ENCODE measurements at places on chromosomes 5 and 9. TPM values are rescaled to one million over a fixed set of nuclear protein-coding genes. Genes with fewer than 3 reads are reported as not detected.
A peak's percentile ranks its signal among the peaks of the same experiment; 100 is the strongest.

DNA sequence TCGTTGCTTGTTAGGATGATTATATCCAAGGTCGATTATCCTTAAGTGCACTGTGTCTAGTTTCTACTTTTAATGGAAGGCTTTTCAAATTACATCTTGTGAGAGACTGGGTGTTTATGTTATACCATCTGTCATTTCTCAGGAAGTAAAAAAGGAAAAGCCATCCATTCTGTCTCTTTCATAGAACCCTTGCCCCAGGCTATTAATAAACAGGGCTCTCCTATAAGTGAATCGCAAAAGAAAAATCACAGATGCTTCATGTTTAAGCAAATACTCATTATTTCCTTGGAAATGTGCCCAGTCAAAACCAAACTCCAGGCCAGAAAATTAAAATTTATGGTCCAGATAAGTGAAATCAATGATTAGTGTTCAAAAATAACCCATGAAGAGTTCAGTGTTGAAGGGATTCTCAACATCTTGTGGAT is 58.1 kb downstream of the STARD4 start:
- H3K36me3 ChIP-seq, result no peaks in the 10 kb centered on the region
- no peak for DNase-seq
- no peaks in the 10 kb centered on the region for H3K27me3 ChIP-seq
- H3K27ac ChIP-seq, result no peak overlapping the region
- no peaks in the 10 kb centered on the region for H3K4me1 ChIP-seq
- no peak overlapping the region for H3K4me3 ChIP-seq

DNA sequence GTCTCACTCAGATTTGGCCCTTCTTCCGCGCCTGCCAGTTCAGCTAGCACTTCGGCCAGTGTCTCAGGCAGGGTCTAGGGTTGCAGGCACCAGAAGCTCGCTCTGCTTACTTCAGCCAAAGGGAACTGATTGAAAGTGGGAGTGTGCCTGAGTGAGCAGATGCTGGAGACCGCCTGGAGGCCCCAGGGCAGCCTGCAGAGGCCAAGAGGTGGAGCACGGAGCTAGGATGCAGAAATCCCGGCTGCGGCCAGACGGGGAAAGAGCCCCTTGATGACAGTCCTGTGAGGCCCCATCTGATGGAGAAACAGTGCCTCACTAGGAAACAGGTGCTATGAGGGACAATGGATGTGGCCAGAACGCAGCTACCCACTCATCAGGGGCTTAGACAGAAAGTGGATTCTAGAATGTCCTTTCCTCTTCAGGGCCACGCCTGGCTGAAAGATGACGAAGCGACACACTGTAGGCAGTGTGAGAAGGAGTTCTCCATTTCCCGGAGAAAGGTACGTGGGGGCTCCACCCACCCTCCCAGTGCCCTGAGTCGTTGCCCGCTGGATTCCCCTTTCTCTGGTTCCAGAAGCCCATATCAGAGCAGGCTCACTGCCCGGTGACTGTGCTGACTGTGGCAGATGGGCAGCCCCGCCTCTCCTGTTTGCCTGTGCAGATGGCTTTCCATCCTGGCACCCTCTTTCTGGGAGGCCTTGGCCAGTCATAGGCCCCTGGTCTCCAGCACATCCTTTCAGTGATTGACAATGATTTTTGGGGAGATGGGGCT is 16.1 kb downstream of the HNRNPH1 start:
- no peak overlapping the region for H3K27ac ChIP-seq
- no peaks in the 10 kb centered on the region for H3K27me3 ChIP-seq
- DNase-seq, result peak; percentile 64

The CCDC171 gene
- total RNA-seq, result 3.0 TPM

The EFNA5 gene
- 12.0 TPM for total RNA-seq

The EMB gene
- total RNA-seq, result 35.3 TPM

The DMRT2 gene
- 0.46 TPM for total RNA-seq

The TBC1D13 gene
- total RNA-seq, result 27.1 TPM

The YTHDC2 gene
- total RNA-seq, result 21.7 TPM

All from upper lobe of right lung (tissue), 1 donor.